Myocyte (in vitro differentiated cells): ENCODE measurements at places on chromosomes 1 and 21.

- no peak for DNase-seq
These were observed 113.9 kb downstream of the SLC45A1 start for GRCh38 chr1:8431784-8432183.

DNA sequence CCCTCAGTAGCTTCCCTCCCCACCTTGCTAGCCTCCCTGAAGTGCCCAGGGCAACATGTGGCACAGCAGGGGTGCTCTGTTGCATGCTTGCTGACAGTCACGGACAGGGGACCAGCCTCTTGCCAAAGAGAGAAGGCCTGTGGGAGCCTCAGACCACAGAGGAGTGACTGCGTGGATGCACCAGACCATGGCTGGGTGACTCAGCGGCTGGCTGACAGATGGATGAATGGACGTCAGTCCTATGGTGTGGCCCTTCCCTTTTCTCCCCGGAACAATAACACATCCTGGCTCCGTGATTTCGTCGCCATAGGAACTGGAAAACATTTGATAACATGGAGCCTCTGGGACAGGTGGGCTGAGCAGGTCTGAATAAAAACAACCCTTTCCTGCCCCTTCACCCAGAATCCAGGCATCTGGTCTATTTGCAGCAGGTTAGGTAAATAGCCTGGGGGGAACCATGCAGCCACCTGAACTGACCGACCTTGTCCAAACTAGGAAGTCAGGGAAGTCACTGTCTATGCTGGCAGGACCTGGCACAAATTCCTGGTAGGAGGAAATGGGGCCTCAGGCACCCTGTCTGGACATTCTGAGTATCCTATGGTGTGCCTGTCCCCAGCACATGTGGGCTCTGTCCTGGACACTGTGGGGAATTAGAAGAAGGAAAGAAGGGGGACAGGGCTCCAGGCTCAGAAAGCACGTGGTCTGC, 53.3 kb downstream of the NENF start:
- DNase-seq, result peak; percentile 98

DNA sequence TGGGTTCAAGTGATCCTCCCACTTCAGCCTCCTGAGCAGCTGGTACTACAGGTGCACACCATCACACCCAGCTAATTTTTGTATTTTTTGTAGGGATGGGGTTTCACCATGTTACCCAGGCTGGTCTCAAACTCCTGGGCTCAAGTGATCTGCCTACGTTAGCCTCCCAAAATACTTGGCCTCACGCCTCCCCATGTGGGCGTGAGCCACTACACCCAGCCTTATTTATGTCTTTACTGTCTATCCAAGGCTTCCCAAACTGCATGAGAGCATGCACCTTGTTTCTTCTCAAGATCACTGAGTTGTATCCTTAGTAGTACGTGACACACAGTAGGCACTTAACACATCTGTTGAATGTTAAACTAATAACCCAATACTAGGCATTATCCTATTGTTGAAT, 14.2 kb downstream of the WASF2 start:
- no peak for DNase-seq

GRCh38 chr1:113012149-113012548, 56.2 kb upstream of the SLC16A1 start:
- no peak for DNase-seq

GRCh38 chr1:150001415-150001814, 9.1 kb downstream of the OTUD7B start:
- peak; percentile 33 for DNase-seq

DNA sequence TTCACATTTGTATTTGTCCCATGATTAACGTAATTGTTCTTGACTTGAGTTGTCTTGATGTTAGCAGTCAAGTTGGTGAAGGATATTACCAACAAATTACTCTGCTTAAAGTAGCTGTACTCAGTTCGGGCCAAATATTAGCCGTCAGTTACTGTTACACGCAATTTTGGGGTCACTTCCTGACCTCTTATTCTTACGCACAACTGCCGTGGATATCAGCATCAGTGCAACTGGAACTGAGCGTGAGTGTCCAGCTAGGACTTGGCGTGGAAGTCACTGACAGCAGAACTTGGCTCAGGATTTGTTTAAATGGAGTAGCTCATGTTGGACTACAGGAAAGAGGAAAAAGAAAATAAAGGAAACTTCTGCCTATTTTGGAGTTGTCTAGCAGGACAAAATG, 56.4 kb downstream of the ADAMTS1 start:
- DNase-seq, result no peak

- DNase-seq, result peak; percentile 13
These were observed 268.3 kb downstream of the ASTN1 start for GRCh38 chr1:176896216-176896615.

GRCh38 chr1:246800756-246801155, 76.5 kb downstream of the SCCPDH start:
- DNase-seq, result no peak

DNA sequence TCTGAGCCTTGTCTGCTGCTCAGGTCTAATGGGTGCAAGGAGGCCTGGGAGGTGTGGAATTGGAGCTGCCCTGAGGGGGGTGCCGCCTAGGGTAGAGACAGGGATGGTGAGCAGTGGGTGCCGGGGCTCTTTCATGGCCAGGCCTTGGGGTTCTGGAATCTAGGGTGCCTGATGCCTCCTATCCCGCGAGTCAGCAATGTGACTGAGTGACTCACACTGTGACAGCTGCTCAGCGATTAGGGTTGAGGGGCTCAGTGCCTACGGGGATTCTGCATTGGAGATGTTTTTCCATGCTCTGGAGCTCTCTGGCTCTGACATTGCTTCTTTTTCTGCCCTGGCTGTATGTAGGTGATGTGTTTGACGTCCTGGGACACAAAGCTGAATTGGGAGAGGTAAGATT, 16.8 kb downstream of the ATP8B2 start:
- peak; percentile 76 for DNase-seq

- no peak for DNase-seq
These were observed 32.6 kb downstream of the NIBAN1 start for GRCh38 chr1:184941735-184942134.

GRCh38 chr21:34640858-34641257, 25.9 kb upstream of the RCAN1 start:
- DNase-seq, result peak; percentile 46

DNA sequence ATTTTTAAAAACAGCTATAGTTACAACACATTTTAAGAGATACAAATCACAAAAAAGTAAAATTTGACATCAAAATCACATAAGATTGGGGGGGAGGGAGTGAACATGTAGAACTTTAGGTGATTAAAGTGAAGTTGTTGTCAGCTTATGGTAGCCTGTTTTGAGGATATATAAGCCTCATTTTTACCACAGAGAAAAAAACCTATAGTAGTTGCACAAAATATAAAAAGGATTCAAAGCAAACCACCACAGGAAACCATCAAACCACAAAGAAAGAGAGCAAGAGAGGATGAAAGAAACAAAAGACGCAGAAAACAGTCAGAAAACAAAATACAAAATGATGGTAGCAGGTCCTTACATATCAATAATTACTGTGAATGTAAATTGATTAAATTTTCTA, 291.9 kb upstream of the DEPDC1 start:
- DNase-seq, result no peak

DNA sequence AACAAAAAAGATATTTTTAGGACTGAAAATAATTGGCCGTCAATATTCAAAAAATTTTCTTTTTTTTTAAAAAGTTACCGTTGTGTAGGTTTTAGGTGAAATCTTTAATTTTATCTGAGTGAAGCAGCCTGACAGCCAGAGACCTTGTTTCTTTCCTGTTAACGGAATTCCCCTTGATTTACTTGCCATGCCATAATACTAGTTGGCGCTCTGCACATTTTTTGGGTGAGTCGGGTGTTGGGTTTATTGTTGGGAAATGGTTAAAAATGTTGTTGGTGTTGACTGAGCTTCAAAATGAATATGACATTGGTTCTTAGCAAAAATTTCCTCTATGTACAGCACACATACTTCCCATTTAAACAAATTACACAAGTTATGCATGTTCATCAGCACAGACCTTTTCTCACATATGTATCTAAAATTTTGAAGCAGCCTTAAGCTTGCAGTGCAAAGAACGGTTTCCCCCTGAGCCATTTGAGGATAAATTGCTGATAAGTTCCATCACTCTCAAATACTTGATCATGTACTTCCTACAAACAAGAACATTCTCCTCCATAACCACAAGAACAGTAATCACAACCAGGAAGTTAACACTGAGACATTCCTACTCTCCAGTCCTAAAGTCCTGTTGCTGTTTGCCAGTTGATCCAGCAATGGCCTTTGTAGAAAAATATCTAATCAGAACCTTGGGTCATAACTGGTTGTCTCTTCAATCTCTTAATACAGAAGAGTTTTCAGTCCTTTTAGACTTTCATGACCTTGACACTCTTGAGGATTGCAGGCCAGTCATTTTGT, 34.2 kb downstream of the CAMTA1 start:
- no peak for DNase-seq
